Activated CD8-positive, alpha-beta T cell treated with anti-CD3 and anti-CD28 coated beads for 36 hours (primary cell): ENCODE measurements at places on chromosomes 6 and 20.

DNA sequence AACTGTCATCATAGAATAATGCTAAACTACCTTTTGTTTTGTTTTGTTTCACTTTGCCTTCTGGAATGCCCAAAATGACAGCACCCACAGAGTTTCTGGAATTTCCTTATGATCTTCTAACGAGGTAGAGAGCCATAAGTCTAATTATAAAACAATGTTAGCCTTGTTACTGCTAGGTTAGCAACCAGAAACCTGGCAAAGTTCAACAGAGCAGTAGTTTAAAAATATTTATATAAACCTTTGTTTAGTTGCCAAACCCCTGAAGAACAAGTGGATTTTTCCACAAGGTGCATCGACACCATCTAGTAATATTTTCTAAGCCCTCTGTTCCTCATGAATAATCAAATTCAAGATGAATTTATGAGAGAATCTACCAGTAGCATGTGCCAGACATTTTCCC lies 27.6 kb upstream of the IPCEF1 start:
- no peak for DNase-seq

DNA sequence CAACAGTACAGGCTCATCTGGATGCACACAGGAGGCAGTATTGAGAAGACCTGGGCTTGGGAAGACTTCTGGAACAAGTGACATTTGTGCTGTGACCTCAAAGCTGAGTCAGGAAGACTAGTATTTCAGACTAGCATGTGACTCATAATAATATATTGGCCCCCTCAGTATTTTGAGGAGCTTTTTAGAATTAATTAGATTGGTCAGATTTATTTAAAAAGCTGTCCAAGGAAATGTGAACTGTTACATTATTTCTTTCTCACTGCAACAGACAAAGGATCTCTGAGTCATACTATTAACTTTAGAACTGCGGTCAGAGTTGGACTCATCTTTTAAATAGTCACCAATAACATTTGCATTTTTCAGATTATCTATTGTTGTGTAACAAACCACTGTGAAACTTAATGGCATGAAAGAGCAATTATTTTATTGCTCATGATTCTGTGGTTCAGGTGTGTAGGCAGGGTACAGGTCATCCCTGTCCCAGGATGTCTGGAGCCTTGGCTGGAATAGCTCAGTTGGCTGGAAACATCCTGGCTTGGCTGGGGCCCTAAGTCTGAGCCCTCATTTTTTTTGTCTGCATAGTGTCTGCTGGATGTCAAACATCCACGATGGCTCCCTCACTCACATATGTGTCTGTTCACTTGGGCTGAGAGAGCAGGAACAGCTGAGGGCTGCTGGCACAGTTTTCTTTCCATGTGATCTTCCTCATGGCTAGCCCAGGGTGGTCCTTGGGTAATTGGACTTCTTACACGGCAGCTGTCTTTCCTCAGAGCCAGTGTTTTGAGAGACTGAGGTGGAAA lies 46.9 kb downstream of the MAP3K4 start:
- no peak for DNase-seq

DNA sequence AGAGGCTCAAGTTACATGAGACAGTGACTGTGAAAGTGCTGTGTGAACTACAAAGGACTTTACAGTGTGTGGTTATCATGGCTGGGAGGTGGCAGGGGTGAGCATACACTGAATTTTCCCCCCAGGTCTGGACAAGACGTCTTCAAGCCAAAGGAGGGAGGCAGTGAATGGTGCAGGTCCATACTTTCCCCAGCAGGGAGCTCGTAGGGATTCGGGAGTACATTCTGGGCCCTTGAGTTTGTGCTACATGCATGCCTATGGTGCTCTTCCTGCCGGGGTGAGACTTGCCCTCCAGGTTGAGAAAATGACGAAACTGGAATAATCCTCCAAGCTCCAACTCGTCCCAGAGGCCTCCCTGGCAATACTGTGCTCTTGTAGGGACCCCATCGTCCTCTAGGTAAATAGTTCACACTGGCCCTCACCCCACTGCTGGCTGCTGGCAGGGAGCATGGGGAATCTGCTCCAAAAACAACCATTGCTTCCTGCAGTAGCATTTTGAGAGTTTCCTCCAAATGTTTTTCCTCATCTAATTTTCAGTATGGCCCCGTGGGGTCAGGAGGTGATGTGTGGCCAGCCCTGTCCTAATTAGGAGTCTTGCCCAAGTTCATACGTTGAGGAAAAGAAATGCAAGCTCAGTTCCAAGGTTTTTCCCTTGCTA lies 57.6 kb downstream of the ZNF831 start:
- DNase-seq, result no peak

DNA sequence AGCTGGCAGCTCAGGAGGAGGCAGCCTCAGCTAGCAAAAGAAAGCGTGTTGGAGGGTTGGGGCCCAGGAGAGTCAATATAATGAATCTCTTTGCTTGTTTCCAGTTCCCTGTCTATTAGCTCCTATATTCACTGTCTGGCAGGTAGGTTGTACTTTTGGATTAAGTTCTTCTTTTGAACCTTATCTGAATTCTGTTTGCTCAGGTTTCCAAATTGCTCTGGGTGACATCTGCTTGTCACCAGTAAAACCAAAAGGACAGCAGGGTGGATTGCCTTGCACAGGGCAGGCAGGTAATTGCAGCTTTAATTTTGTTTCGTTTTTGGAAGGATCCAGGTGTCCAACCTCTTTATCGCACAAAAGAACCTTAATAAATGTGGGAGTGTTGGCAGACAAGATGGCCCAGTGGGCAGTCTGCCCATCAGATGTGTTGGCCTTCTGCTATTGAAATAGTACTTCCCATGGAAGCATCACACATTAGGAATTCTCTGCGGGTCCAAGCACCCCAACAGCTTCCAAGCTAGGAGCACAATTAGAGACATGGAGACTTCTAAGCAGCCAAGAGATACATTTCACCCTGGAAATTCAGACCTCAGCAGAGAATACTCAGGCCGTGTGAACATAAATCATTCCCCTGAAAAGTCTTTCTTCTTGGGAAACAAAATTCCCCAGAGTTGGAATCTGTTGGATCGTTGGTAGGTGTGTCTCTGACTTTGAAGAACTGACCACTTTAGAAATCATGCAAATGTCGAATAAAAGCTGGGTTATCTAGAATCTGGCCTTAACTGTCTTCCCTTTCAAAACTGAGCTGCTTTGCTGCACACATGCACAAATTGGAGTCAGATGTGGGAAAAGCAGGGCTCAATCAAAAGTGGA lies 286.9 kb upstream of the BMP2 start:
- DNase-seq, result no peak

GRCh38 chr20:24877652-24878051 lies 71.4 kb upstream of the CST7 start:
- DNase-seq, result no peak

DNA sequence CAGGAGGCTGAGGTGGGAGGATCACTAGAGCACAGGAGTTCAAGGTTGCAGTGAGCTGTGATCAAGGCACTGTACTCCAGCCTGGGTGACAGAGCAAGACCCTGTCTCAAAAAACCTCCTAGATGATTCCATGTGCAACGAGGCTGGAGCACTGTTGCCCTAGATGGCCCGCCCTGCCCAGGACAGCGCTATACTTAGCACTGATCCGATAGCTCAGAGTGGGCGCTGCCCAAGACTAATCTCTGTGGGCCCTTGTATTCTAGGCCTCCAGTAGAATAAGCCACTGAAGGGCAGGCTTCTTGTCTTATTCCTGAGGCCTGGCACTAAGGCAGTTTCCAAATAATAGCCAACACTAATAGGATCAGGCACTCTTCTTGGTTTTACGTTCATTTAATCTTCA lies 41.0 kb downstream of the STK35 start:
- no peak for DNase-seq

- no peak for DNase-seq
Observed at GRCh38 chr6:34705241-34705640, 8.7 kb upstream of the ILRUN start.

DNA sequence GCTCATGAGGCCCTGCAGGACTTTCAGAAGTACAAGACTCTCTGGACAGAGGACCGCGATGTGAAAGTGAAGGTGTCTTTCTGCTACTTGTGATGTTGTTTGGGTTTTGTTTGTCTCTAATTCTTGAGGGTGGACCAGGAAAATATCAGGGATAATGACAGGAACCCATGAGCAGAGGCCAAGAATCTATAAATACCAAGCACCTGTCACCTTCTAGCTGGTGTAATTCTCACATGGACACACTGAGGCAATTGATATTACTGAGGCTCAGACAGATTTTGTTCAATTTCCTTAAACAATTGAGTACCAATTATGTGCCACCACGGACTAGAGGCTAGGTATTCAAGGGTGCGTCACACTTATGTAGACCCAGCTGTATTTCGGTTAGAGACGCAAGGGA lies 107.9 kb downstream of the DNAH8 start:
- DNase-seq, result no peak

DNA sequence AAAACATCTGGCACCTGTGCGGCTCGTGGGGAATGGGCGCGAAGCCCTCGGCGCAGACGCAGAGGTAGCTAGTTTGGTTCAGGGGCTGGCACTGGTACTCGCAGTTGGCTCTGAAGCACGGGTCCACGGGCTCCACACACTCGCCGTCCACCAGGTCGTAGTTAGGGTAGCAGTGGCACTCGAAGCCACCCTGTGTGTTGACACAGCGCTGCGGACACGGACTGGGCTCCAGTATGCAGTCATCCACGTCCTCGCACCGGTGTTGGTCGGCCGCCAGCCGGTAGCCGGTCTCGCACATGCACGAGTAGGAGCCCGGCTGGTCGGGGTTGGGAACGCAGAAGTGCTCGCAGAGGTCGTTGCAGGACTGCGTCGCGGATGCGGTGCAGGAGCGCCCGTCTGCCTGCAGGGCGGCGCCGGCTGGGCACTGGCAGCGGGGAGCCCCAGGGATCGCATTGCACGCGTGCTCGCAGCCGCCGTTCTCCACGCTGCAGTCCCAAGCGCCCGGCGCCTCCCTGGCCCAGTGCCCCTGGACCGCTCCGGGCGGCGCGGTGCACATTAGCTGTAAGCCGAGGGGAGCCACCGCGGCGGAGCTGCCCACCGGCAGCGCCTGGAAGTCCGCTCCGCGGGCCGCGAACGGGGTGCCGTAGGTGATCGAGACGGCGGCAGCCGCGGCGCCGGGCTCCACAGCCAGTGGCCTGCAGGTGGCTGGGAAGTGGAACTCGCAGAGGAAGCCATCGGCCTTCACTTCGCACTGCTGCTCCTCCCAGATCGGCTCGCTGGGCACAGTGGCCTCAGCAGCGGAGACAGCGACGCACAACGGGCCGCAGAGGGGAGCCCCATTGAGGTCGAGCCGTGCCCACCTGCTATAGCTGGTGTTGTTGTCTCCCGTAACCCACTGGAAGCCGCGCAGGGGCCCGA lies 930 bp downstream of the THBD start:
- DNase-seq, result peak; percentile 39

DNA sequence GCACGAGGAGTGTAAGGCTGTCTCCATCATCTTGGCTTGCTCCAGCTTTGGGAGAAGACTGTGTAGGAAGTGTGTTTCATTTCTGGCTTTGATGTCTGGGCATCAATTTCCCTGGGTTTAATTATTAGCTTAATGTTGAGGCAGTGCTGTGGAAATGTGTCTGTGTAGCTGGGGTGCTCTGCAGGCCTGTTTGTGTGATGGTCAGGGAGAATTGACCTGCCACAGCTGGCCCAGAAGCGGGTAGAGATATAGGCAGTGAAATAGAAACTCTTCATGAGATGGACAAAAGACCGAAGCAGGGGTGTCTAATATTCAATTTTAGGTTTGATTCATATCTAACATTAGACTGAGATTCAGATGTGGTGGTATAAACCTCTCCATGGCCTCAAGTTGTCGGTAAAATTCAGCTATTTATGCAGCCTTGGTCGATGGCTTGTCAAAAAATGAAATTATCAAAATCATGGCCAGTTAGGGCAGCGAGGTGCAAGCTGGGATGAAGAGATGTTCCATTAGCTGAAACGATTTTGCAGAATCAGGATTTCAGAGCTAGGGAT lies 95.3 kb upstream of the SNX9 start:
- DNase-seq, result no peak

DNA sequence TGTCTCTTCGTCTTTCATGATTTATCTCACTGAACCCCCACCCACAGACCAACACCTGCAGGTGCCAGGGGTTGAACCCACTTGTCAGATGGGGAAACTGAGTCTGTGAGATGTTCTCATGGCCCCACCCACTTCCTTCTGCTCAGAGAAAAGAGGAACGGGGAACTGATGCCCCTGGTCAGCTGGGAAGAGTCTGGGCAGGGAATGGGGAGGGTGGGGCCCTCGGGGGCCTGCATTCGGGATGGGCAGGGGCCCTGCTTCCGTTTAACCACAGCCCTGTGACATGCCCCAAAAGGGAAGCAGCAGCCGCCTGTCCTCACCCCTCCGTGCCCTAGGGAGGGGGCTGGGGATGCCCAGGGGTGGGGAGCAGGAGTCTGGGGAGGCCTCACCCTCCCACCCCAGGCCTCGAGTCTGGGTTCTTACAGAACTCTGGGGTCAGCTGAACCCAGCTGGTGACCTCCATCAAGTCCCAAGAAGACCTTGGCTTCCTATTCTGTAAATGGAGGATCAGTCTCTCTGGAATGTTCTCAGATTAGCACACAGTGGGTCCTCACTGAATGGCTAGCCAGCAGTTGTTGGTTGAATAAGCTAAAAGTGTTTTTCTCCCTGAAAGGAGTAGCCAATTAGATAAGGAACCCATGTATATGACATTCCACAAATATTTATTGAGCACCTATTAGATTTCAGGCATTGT lies 81.5 kb downstream of the CEBPB start:
- no peak for DNase-seq

GRCh38 chr6:148509800-148510581 lies 167.4 kb downstream of the SASH1 start:
- no peak for DNase-seq

GRCh38 chr6:129133770-129134192 lies 250.8 kb downstream of the LAMA2 start:
- DNase-seq, result no peak

- no peak for DNase-seq
Observed at GRCh38 chr20:24875078-24875477, 74.0 kb upstream of the CST7 start.

- no peak for DNase-seq
Observed at GRCh38 chr6:9484686-9485085, 930.2 kb downstream of the TFAP2A start.

DNA sequence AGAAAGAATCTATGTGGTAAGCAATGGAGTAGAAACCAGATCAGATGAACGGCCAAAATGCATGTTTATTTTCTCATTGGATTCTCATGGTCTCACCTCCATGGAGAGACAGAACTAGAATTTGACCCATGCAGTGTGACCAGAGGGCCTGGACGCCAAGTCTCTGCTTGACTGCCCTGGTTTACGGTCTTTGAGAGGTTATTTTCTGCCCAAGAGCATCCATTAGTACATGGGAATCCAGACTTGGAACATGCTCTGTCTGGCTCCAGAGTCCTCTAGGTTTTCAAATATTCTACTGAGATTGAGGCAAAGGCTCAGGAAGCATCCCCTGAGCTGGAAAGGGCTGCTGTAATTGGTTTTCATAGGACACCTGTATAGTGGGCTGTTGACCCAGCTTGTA lies 45.5 kb upstream of the UST start:
- DNase-seq, result no peak

- DNase-seq, result no peak
Observed at GRCh38 chr20:1383623-1384404, 9.0 kb downstream of the FKBP1A start.
